ENCODE measurements at places on chromosomes 5 and 9. TPM values are rescaled to one million over a fixed set of nuclear protein-coding genes. Genes with fewer than 3 reads are reported as not detected.

Gene CCL27
- 0.41 TPM for total RNA-seq

Gene RARS1
- 122 TPM for total RNA-seq

GRCh38 chr9:36040271-36040925 is 3.7 kb downstream of the RECK start:
- DNase-seq, result no peak

DNA sequence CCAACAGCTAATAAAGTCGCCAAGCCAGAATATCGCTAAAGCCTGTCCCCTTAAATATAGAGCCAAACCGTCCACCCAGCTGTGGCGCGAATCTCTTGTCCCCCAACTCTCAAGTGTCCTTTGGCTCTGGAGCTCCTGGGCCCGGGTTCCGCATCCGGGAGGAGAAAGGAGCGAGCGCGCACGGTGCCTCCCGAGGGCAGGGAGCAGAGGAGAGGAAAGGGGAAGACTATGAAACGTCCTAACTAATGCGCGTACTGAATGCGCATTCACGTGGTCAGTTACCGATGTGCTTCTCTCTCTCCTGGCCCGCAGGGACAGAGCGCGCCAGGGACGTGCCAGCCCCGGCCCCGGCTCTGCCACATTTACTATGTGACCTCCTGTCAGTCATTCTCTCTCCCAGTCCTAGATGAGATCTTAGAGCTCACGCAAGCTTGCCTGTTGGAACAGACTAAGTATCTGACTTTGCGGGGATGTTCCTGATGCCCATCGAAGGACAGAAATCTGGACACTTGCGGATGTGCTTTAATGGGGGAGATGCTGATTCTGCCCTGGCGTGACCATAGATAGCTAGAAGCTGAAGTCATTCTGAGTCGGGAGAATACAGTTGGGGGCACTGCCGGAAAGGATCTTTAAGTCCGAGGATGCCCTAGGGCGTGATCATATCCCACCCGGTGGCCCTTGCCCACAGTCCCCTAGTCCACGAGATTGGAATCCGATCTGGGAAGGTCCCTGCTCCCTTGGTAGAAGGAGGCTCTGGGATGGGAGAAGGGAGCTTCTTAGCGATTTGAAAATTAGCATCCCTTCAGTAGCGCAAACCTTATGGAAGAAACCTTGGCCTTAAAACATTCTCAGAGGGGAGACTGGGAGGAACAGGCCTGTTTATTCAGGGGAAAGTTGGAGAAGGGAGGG is 5.7 kb upstream of the EBF1 start:
- DNase-seq, result peak; percentile 55

DNA sequence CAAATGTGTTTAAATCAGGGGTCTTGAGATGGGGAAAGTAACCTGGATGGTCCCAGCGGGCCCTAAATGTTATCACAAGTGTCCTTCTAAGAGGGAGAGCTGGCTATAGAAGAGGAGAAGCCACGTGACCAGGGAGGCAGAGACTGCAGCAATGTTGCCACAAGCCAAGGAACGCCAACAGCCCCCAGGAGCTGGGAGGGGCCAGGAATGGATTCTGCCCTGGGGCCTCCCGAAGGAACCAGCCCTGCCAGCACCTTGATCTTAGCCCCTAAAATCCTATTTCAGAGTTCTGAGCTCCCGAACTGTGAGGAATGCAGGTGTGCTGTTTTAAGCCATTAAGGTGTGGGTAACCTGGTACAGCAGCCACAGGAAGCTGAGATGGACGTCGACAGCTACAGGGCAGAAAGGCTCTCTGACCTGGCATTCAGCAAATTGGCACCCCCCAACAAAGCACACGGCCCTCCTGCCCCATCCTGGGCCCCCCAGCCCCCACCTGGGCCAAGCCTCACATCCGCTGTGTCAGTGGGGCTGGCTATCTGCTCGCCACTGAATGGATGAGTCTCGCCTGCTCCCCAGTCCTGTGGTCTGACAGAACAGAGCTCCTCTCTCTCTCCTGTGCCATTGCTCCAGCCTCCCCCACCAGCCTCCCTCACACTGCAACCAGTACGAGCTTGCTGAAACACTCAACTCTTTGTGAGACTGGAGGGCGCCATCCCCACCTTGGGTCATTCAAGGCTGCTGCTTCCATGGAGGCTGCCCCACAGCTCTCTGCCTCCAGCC is 78.8 kb downstream of the ADAMTS2 start:
- DNase-seq, result no peak

GRCh38 chr5:133269691-133270090 is 217.9 kb downstream of the HSPA4 start:
- DNase-seq, result no peak

- no peak for DNase-seq
These were observed 653.1 kb upstream of the KLF4 start for GRCh38 chr9:108142504-108143201.

- no peak for DNase-seq
These were observed 151.1 kb upstream of the CCDC152 start for GRCh38 chr5:42605490-42605889.

- no peak for DNase-seq
These were observed 5.7 kb downstream of the ZNF366 start for GRCh38 chr5:72501488-72501887.

DNA sequence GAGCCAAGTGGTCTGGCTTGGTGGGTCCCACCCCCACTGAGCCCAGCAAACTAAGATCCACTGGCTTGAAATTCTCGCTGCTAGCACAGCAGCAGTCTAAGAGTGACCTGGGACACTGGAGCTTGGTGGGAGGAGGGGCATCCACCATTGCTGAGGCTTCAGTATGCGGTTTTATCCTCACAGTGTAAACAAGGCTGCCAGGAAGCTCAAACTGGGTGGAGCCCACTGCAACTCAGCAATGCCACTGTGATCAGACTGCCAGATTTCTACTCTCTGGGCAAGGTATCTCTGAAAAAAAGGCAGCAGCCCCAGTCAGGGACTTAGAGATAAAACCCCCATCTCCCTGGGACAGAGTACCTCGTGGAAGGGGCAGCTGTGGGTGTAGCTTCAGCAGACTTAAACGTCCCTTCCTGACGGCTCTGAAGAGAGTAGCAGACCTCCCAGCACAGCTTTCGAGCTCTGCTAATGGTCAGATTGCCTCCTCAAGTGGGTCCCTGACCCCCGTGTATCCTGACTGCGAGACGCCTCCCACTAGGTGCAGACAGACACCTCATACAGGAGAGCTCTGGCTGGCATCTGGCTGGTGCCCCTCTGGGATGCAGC is 18.2 kb upstream of the STK32A start:
- no peak for DNase-seq

GRCh38 chr5:41621420-41621819 is 111.0 kb upstream of the PLCXD3 start:
- no peak for DNase-seq

DNA sequence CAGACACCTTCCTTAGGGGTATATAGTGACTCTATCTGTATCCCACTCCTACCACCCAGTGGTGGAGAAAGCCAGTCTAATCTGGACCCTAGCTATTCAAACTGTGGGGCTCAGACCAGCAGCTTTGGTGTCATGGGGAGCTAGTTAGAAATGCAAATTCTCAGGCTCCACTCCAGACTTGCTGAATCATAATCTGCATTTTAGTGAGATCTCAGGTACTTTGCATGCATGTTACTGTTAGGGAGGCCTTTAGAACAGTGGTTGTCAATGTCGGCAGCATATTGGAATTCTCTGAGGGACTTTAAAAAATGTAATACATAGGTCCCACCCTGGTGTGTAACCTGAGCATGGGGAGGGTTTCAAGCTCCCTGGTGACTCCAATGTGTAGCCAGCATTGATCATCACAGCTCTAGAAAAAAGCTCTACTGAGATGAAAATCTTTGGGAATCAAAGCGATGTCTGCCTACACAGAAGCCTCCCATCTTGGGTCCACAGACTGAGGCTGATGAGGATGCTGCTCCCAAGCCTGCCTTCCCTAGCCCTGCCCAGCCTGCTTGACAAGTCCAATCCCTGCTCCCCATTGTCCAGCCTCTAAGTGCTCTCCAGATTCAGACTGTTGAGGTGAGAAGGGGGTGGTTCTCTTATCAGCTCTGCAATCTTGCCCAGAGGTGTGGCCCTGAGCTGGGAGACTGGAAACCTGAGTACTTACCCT is 11.9 kb upstream of the GM2A start:
- no peak for DNase-seq

DNA sequence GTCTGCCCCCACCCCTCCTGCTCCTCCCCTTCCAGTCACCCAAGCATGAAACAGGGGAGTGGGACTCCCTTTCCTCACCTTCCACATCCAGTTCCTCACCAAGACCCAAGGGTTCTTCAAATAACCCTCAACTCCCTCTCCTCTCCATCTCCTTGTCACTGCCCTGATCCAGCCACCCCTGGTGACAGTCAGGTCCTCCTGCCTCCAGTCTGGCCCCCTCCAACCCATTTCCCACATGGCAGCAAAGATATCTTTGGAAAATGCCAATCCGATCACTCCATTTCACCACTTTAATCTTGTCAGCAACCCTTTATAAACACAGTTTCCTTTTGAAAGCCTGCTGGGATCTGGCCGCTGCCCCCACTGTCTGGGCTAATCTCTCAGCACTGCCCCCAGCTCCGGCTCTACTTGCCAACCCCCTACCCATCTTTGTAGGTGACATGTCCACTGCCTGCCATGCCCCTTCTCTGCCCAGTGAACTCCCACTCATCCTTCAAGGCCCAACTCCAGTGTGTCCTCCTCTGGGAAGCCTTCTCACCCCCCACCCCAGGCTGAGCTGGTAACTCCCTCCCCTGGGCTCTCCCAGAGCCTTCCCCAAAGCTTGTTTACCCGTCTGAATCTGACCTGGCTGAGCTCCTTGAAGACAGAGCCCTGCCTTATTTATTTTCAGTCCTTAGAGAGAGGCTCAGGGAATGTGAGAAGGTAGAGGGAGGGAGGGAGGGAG is 781 bp upstream of the MYOZ3 start:
- peak; percentile 59 for DNase-seq

DNA sequence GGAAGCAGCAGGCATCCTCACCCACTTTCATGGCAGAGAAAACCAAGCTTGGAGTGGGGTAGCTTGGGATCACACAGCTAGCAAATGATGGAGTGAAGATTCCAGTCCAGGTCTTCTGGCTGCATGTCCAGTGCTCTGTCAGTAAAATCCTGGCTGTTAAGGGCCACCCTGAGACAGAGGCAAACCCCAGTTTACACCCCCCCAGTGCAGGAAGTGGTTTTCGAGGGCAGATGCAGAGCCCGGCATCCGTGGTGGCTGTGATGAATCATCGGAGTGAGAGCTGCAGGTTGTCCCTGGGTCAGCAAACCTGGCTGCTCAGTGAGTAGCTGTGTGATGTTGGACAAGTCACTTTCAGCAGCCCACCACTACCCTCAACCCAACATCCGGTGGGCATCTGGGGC is 115.4 kb downstream of the RGS3 start:
- DNase-seq, result no peak

Data from H7 (cell line).